ENCODE measurements at places on chromosomes 6 and 20.
A peak's percentile ranks its signal among the peaks of the same experiment; 100 is the strongest.

- no peak for DNase-seq
These were observed 49.6 kb upstream of the PTPRK start for GRCh38 chr6:128569732-128570679.

GRCh38 chr6:22091424-22091948 is 205.3 kb downstream of the PRL start:
- no peak for DNase-seq

GRCh38 chr20:17524560-17524959 is 6.6 kb downstream of the BFSP1 start:
- no peak for DNase-seq

DNA sequence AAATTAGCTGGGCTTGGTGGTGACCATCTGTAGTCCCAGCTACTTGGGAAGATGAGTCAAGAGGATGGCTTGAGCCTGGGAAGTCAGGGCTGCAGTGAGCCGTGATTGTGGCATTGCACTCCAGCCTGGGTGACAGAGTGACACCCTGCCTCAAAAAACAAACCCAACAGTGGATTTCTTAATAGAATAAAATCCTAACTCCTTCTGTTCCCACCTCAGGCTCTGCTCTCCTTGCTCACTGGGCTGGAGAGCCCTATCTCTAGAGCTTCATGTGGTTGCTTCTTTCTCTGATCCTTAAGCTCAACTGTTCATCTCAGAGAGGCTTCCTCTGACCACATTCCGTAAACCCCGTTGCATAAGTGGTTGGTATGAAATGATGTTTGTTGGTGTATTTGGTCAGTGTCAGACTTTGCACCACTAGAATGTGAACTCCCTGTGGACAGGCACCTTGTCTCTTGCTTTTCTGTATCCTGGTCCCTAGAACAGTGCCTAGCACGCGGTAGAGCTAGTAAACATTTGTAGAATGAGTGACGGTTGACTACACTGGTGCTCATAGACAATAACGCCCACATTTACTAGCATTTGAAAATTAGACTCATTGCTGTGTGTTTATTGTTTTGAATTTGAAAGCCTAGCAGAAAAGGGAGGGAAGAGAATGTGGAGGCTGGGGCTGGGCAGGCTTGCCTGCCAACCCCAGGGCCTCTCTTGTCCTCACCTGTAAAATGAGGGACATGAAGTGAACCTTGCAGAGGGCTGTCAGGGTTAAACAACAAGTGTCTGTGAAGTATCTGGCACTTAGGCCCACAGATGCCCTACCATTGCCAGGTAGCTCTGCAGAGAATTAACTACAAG is 4.2 kb downstream of the MAPRE1 start:
- DNase-seq, result no peak

GRCh38 chr6:31216208-31216898 is 45.9 kb upstream of the POU5F1 start:
- DNase-seq, result no peak

GRCh38 chr6:115902436-115902835 is 158.3 kb downstream of the FRK start:
- DNase-seq, result no peak

GRCh38 chr6:34909320-34909883 is 20.3 kb downstream of the ANKS1A start:
- DNase-seq, result no peak

GRCh38 chr6:85643537-85644278 is 1.0 kb upstream of the SYNCRIP start:
- DNase-seq, result peak; percentile 44

DNA sequence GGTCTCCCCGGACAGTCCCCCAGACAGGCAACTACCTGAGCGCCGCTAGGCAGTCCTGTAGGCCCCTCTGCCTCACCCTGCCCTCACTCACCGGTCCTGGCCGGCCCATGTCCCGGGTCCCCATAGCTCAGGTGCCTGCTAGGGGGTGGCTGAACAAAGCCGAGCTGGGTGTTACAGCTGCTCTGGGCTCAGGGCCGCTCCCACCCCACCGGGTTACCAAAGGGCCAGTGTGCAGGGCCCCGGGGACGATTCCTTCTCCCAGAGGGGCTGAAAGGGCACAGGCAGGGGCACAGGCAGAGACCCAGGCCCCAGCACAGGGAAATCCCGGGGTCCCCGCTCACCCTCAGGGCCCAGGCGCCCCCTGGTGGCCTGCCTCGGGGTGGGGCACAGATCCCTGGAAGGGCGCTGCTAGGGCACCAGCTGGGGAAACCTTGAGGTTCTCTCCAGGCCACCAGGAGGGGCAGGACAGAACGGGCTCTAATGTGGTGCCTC is 118.4 kb downstream of the GRM4 start:
- peak; percentile 39 for DNase-seq

GRCh38 chr20:37535443-37536132 is 7.9 kb upstream of the BLCAP start:
- no peak for DNase-seq

- no peak for DNase-seq
These were observed 1.1 kb upstream of the AFG1L start for GRCh38 chr6:108293527-108294296.

GRCh38 chr20:45368221-45368980 is 5.4 kb downstream of the SYS1 start:
- DNase-seq, result peak; percentile 70

- DNase-seq, result no peak
These were observed 654 bp downstream of the WASF1 start for GRCh38 chr6:110178626-110179405.

- no peak for DNase-seq
These were observed 244.2 kb downstream of the CDKAL1 start for GRCh38 chr6:20778459-20778858.

DNA sequence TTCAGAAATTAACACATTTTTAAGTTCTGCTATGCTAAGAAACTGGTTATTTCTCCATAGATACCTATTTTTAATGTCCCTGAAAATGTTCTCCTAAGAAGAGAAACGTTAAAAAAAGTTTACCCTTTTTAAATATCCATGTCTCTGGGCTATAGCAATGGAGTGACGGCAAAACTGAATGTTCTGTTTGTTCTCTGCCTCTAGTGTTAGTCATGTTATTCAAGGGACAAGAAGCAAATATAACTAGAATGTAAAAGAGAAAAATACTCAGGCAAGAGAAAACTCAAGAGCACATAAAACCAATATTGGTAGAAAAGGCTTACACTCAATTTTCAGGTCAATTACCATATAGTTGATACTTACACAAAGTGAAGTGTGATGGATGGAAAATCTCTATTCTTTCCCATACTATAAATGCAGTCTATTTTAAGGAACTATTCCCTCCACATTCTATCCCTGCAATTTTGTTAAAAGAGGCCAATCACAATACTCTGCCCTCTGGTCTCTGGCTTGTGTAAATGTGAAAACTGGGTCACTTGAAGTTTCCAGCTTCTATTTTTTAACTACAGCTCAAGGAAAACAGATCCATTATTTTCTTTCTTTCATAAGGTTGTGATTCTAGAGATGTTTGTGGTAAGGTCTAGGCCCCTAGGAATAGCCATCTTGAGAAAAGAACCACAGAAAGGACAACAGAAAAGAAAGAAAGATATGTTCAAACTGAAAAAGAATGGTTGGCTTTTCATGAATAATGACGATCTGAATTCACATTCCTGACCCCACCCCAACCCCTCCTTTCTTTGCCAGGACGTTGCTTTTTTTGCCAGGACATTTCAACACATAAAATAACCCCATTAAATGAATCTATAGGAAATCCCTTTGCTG is 200.3 kb upstream of the FAM83B start:
- no peak for DNase-seq

DNA sequence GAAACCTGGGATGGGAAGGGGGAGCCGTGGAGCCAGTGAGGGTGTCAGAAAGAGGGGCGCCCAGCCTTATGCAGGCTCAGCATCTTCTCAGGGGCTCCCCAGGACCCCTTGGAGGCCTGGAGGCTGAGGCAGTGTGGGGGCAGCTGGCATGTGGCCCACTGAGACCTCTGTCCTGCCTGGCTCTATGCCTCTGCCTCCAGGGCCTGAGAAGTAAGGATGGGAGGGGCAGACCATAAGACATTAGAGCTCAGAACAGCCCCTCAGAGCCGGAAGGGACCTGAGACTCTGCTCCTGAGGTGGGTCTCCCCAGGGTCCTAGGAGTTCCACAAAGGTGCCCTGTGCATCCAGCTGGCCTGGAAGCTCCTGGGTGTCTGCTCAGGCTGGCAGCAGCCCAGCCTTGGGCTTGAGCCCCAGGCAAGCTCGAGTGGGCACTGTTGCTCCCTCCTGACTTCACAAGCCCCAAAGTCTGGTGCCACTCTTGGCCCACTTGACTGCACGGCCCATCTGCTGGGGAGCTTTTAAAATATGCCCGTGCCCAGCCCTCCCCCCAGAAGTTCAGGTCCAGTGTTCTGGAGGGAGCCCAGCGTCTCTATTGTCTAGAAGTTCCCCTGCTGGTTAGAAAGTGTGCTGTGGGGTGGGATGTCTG is 126.8 kb downstream of the GRM4 start:
- no peak for DNase-seq

- no peak for DNase-seq
These were observed 461.9 kb downstream of the GJA1 start for GRCh38 chr6:121897337-121897760.

- DNase-seq, result no peak
These were observed 13.4 kb downstream of the SNX14 start for GRCh38 chr6:85580118-85580877.

DNA sequence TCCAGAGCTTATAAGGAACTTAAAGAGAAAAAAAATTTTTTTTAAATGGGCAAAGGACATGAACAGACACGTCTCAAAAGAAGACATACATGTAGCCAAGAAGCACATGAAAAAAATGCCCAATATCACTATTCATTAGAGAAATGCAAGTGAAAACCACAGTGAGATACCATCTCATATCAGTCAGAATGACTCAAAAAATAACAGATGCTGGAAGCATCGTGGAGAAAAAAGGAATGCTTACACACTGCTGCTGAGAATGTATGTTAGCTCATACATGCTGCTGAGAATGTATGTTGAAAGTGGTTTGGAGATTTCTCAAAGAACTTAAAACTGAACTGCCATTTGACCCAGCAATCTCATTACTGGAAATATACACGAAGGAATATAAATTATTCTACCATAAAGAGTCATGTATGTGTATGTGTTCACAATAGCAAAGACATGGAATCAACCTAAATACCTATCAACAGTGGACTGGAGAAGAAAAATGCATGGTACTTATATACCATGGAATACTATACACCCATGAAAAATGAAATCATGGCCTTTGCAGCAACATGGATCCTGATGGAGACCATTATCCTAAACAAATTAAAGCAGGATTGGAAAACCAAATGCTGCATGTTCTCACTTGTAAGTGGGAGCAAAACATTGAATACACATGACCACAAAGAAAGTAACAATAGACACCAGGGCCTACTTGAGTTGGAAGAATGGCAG is 5.2 kb downstream of the OR11A1 start:
- DNase-seq, result no peak

DNA sequence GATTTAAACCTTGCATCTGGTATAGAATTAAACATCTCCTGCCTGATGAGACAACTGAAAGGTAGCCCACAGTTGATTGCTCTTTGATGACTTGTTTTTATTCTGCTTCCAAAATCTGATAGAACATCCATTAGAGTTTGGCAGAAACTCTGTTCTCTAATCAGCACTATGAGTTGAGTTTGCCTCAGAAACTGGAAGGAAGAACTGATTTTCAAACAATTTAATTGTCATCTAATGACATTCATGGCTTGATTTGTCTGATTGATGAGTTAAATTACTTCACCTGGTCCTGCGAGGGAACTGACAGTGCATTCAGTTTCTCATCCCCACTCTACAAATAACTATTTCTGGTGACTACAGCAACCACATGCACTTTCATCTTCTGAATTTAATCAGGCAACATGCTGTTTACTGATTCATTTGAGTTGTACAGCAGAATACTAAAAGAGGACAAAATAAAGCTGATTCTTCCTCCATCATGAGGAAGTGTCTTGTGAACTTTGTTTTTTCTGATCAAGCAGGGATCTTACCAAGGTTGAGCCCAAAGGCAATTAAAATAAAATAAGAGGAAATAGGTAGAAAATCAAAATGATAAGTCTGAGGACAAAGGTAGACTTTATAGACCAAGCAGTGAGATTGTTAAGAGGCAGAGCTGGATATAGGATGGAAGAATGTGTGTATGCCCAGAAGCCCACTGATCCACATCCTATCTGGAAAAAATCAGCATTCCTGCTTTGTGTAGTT is 15.7 kb upstream of the MRAP2 start:
- no peak for DNase-seq

DNA sequence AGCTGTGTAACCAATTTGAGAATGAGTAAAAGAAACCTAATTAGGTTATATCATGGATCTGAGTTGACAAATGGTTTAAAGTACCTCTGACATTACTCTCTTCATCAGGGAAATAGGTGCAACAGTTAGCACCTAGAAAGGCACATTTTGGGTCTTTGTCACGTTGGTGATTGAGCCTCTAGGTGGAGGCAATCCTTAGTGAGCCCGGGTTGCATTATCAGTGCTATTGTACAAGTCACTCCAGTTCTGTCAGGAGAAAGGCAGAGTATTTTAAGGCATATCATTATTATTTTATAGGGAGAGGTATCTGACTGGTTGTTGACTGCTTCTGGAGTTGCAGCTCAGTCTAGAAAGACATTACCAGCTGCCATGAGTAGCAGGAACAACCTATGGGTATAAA is 54.9 kb downstream of the TRIM27 start:
- no peak for DNase-seq

DNA sequence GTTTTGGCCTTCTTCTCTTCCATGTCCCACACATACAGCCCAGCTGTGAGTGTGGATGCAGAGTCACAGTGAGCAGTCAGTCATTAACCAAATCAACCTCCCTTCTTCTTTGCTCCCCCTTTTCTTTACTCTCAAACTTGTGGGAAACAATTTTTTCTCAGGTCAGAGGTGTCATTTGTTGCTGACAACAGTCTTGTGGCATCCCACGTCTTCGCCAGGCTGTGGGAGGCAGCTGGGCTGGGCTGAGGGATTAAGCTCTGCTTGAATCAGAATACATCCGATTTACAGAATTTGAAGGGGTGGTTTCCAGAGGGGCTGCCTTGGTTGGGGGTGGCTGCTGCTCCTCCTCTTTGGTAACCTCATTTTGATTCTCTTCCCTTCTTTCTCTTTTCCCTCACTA is 40.5 kb downstream of the SCGN start:
- DNase-seq, result no peak

- no peak for DNase-seq
These were observed 16.0 kb downstream of the C6orf58 start for GRCh38 chr6:127592964-127593363.

DNA sequence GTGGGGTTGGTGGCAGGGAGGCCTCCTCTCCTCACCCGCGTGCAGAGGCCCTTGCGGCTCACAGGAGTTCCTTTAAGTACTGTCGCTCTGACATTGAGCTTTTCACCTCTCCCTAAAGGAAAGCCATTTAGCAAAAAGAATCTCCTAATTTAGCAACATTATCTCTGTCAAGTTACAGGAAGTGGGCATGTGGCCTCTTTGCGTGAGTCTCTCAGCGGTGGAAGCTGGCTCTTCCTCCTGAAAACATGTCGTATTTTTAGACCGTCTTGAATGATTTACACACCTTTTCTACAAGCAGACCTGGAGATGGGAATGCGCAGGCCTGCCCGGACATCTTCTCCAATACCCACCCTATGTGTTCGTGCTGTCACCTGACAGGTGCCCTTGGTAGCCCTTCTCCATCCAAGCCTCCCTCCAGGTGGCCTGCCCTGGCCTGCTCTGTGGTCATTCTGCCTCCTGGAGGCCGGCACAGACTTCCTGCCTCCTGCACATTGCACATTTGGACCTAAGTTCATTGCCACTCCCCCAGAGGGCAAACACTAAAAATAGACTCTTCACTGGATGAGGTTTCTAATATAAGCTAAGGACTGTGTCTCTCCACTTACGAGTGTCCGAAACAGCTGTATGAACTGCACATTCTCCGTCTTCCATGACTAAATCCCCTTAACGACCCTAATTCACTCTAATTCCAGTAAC is 18.5 kb upstream of the PHACTR3 start:
- no peak for DNase-seq

- DNase-seq, result no peak
These were observed 205.2 kb downstream of the ERMARD start for GRCh38 chr6:169956580-169956979.
